ENCODE measurements at places on chromosomes 1 and 21.

- DNase-seq, result no peak
Observed at GRCh38 chr1:41666981-41667631, 182.6 kb upstream of the EDN2 start.

DNA sequence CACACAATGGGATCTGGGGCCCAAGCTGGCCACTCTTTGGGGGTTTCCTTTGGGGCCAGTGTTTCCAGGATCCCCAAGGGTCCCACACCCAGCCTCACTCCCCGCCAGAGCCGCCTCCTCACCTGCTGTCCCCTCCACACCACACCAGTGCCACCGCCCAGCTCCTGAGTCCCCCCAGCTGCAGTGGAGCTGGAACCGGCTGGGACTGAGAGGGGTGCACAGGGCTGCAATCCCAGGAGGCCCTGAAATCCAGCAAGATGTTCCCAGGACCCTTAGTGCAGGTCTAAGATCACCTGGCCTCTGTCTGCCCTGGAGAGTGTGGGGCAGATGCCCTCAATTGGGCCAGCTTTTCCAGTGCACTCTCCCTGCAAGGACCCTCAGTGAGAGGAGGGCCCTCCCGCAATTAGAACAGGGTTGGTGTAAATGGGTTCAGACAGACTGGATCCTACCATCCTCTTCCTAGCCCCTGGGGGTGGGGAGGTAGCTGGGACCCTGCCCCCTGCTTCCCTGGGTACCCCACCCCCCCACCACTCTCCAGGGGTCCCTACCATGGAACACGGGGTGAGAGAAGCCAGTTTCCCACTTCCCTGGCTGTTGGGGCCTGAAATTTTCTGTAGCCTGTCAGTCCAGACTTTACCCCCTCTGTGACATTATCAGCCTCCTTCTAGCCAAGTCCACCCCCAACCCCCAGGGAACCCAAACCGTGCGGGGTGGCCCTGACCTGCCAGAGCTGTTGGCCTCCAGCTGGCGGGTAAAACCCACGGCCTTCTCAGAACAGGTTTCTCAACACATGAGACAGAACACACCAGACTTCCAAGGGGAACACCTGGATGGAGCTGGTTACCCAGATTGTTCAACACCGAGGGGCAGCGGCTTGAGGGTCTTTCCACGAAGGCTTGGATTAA is 7.0 kb downstream of the KRTAP10-12 start:
- DNase-seq, result peak; percentile 46

DNA sequence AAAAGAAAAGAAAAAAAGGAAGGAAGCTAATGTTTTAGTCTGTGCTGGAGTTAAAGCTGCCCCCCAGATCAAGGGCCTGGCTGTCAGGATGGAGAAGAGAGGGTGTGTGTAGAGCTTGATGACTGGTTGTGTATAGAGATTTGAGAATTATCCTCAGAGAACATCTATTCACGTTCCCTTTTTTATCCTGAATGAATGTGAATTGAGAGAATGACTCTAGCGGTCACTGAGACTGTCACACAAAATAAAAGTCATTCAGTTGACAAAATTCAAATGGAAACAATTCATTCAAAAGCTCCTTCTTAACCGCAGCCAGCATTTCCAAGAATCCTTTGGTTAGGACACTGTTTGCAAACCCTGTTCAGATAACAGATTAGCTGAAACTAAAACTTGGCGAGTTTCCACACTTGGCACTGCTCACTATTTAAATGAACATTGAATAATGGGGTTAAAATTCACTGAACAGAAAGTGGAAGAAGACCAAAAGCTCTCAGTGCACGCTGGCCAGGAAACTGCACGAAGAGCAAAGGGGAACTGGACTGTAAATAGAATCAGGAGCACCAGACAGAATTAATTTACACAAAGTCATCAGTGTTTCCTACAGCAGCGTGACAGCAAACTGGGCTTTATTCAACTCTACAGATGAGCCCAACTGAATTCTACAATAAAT is 13.6 kb upstream of the FAM89A start:
- DNase-seq, result no peak

DNA sequence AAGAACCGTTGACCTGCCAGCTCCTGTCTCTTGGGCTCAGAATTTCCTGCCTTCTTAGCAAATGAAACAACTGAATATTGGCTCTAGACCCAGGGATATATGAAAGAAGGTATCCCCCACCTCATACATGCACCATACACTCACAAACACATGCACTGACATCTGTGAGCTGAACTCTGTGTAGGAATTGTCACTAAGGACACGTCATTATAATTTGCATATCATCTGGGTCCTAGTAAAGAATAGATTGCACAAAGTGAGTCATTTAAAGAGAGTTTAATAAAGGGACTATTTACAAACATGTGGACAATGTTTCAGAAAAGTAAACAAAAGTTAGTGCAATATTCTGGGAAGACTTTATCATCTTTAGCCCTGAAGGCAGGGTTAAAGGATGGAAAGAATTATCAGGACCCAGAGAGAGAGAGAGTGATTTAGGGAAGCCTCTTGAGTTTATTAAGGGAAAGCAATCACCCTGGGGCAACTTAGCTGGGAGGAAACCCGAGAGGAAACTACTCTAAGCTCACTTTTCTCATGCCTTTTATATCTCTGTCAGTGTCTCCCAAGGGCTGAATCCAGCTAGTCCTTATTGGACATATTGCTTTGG is 74.1 kb upstream of the PLA2G4A start:
- DNase-seq, result no peak

DNA sequence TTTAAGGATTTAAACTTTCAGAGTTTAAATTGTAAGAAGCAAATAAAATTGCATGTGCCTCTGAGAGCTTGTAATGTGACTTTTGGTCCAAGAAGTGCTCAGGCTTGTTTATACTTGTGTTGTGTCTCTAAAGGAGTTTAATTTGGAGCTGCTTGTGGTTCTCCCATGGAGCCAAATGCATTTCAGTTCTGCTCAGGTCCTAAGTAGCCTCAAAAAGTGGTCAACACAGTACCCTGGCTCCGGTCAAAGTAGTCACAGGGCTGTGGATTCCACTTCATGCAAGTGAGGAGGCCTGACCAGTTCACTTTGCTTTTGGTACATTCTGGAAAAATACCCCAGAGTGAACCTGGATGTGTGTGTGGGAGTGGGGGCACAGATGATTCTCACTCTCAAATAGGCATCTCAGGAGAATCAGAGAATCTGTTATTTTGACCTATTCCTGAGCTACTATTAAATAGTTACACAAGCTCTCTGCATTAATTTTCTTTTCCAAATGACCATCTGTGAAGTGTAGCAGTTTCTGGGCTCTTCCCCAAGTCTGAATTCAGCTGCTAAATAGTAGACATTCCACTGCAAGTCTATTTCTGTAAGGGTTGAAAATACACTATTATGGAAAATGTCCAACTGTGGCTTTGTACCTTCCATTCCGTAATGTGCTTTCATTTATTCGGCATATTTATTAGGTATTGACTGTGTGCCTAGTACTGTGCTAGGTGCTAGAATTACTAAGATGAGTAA is 31.7 kb upstream of the AGO1 start:
- DNase-seq, result no peak

DNA sequence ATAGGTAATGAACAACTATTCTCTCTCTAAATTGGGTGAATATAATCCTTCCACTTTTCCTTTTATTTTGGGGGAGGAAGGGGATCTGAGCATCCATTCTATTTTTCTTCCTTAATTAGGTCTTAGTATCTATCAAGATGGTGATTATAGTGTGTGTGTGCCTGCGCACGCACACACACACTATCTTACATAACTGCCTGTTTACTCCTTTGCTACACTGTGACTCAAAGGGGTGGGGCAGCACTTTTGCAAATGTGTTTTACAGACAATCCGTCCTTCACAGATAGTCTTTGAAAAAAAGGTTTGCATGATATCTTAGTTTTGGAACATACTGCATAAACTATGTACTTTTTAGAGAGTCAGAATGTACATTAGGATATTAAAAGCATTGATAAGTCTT is 191.5 kb downstream of the SDCCAG8 start:
- no peak for DNase-seq

DNA sequence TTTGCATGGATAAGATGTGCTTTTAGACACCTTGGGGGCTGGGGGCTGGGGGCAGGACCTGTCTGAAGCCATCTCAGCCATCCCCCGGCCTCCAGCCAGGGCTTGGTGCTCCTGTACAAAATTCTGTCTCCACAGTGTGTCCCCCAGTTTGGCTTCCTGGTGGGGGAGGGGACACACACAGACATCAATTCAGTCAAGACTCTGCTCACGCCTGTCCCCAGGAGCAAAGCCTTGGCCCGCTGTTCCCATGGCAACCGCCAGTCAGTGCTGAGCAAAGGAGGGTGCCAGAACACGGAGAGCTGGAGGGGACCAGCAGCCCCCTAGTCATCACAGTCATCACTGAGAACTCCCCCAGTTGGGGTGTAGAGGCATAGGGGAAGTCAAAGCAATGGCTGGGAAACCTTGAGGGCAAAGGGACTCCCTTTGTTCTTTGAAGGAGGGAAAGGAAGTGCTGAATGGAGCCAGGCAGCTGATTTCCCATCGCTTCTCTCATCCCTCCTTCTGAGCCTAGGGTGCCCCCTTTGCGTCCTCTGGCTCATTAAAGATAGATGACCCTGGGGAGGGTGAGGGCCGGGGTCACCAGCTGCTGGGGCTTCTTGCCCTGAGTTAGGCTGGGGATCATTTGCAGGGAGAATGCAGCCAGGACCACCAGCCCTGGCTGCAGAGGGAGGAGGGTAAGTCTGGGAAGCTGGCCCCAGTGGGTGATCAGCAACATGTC is 134.9 kb upstream of the IPO9 start:
- peak; percentile 81 for DNase-seq

- no peak for DNase-seq
Observed at GRCh38 chr21:41317458-41317857, 857 bp downstream of the FAM3B start.

DNA sequence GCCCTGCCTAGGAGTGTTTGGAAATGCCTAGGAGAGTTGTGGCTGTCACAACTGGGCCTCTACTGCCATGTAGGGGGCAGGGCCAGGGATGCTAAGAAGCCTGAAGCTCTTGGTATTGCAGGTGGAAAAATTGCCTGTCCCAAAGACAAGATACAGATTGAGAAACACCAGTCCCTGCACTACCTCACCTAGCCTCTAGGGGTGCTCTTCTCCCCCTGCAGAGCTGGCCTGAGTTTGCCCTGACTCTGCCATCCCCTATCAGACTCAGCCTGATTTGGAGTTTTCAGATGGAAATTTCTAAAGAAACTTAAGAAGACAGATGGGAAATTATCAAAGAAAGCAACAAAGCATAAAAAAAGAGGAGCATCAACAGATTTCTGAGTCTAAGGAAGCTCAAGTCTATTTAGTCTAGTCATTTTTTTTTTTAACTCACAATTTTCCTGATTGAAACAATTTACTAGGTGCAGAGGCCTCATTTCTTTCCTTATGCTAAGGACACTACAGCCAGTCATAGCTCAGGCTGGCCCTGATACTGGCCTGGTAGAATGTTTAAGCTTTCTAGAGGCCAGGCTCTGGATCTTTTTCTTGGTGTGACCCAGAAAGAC is 61.4 kb upstream of the LRRN2 start:
- DNase-seq, result peak; percentile 69

DNA sequence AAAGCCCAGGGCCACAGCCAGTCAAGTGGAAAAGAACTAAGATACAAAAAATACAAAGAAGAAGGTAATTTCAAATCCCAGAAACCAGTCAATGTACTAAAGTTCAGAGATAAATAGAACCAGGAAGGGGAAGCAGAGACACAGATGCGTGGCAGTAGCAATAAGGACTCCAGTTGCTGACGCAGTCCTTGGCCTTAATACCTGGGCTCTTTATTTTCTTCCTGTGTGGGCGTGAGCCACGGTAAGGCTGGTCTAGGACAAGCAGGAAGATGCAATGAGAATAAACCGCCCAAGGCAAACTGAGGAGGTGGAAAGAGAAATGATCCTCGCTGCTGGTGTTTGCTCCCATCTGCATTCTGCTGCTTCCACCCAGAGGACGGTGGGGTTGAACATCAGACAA is 65.6 kb upstream of the PLXNA2 start:
- no peak for DNase-seq

GRCh38 chr1:43172527-43172972 is 420 bp downstream of the CFAP57 start:
- peak; percentile 92 for DNase-seq

- no peak for DNase-seq
Observed at GRCh38 chr1:244063498-244063897, 12.4 kb downstream of the ZBTB18 start.

GRCh38 chr1:201694608-201695335 is 134.2 kb upstream of the IPO9 start:
- DNase-seq, result no peak

DNA sequence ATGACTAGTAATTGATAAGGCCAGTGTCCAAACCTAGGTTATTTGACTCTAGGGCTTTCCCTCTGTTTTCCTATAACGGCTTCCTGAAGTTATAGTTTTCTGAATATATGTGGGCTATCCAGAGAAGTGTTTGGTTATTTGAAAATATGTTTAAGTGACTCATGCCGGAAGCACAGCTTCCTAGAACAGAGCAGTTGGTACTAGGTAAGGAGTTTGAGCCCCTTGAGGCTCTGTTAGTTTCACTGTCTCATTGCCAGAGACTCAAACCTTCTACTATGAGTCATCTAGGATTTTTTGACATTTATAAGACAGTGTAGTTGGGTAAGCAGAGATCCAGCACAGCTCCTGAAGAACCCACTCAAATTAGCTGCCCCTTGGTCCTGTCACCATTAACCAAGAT is 27.1 kb upstream of the LEPR start:
- no peak for DNase-seq

DNA sequence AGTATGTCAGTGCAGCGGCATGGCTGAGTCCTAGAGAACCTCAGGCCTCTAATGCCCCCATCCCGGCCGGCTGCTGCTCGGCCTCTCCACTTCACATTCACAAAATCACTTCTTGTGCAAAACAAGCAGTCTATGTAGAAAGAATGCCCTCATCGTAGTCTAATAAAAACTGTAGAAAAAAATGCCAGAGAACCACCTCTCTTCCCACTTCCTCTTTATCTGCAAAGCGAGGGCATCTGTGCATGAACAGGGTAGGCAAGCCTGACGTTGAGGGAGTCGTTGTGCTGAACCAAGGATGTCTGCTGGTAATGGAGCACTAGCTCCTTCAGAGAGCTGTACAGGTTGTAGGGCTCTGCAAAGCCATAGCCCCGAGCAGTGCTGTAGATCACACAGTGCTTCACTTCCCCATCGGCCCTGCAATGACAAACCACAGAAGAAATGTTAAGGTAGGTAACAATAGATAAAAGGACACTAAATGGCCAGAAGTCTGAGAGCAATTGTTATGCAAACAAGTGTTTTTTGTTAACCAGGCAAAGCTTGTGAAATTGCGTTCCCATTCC is 88.9 kb downstream of the PIK3R3 start:
- DNase-seq, result no peak

DNA sequence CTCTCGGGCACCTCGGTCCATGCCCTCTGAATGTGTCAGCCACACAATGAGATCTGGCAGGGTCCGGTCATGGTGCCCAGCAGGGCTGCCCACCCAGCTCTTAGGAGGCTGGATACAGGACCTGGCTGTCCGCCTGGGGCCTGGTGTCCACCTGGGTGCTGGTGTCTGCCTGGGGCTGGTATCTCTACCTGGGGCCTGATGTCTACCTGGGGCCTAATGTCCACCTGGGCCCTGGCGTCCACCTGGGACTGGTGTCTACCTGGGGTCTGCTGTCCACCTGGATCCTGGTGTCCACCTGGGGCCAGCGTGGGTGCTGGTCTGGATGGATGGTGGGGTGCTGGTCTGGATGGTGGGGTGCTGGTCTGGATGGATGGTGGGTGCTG is 45.1 kb upstream of the ACTRT2 start:
- no peak for DNase-seq

Measured in ecto neural progenitor cell (in vitro differentiated cells).